NCI-H2029 treated with DMSO at 0.1 percent for 48 hours (cell line): ENCODE measurements at places on chromosomes 13 and 19.

DNA sequence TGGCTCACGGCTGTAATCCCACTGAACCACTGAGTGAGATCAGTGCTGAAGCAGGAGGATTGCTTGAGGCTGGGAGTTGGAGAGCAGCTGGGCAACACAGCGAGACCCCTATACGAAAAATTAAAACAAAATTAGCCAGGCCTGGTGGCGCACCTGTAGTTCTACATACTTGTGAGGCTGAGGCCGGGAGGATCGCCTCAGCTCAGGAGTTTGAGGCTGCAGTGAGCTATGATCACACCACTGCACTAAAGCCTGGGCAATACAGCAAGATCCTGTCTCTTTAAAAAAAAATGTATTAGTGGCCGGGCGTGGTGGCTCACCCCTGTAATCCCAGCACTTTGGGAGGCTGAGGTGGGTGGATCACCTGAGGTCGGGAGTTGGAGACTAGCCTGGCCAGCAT, 6.3 kb upstream of the SELENOV start:
- no peak for DNase-seq

DNA sequence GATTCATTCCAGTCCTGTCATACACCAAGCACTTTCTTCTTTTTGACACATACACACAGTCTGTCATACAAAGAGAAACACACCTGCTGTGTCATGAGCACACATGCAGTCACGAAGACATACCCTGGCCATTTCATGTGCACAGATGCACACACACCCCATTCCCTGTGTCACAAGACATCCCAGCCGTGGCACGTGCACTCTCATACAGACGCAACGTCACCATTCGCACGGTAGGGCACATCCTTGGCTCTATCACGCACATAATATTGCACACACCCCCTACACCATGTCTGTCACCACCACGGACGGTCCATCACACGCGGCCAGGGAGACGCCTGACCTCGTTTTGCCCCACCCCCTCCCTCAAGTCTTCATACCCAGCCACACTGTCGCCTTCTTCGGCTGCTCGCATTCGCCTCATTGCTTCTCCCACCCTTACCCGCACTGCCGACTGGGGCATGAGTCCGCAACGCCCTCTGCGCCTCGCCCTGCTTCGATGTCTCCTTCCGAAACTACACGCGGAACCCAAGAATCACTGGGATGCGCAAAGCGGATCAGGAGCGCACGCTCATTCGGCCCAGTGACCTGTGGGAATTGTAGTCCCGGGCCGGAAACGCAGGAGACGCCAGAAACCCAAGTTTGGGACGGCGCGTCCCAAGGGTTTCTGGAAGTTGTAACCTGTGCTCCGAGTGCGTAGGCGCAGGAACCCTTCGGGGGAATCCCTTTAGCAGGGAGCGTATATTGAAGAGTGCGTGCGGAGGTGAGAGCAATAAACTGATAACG, 6.8 kb upstream of the ZNF283 start:
- no peak for DNase-seq

DNA sequence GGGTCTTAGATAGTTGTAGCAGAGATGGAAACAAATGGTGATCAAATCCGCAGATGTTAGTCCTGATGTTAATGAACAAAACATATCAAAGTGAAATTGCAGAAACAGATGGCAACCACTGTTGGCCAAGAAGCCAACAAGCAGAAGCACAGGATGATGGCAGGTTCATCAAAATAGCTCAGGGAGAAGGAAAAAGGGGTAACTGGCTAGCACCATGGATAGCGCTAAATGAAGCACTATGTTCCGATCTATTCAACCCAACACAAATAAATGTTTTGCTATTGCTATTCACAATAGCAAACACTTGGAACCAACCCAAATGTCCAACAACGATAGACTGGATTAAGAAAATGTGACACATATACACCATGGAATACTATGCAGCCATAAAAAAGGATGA, 413.7 kb downstream of the FGF14 start:
- DNase-seq: no peak

DNA sequence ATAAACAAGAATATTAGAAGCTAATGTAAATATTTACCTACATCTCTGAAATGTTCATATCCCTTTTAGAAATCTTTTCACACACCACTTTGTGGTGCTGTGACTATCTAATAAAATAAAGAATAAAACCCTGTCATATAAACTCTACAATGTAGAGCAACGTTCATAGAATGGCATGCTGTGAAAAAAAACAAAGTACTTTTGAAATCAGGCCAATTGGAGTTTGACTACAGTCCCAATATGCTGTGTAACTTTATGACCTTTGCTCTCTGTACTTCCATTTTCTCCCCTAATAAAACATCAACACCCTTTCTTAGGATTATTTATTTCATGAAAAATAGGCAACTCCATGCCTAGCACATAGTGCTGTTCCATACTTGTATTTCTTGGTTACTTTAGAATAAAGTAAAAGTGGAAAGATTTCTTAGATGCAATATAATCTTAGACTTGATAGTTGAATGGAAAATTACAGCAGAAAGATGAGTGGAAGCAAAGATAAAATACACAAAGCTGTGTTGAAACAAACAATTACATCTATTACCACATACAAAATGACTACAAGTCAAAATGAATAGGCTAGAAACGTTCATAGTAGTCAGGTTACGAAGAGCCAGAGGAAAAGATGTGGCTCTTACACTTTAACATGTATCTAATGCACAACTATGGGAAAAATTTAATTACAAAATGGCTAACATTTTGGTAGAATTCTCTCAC, 613.2 kb upstream of the SLITRK5 start:
- DNase-seq: no peak

- DNase-seq: no peak
Observed at GRCh38 chr19:28519218-28519779, 693.7 kb downstream of the UQCRFS1 start.

DNA sequence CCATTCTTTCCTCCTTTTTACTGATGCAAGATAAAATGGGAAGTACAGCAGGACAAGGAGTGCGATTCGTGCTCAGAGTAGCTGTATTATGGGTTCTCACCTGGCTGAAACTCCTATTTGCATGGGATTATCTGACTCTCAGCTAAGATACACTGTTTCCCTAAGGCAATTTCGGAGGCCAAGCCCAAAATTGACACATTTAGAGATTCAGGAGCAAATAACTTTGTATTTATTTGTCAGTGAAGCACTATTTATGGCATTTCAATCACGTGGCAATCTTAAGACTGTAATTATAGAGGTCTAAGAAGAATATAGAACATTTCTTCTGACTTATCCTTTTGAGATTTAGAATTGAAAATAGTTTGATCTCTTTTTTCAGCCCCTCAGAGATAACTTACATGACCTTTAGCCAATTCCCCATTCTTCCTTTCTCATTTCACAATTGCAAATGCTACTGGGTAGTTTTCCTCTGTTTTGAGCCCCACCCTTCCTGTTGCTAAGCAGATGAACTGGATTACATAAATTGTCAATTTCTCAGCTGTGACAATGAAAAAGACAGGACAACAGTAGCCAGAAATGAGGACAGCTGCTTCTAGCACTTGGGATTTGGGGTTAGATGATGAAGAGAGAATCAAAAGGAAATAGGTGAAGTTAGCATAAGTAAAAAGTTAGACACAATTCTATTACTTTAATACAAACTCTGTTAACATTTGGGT, 122.7 kb upstream of the FRY start:
- DNase-seq: no peak

DNA sequence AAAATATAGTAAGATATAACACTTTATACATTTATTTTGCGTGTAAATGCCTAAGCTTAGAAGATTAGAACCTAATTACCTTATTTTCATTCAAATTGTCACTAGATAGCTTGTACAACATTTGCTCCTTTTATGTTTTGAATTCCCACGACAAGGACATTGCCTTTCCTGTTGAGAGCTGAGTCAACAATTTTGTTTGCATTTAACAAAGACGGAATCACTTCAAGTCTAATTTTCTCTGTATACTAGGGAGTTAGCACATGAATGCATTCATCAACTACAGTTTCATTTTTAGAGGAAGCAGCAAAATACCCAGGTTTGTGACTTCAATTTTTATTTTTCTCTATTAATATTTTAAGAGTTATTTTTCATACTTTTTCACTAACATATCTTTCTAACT, 48.7 kb upstream of the PCCA start:
- DNase-seq: peak; percentile 26

DNA sequence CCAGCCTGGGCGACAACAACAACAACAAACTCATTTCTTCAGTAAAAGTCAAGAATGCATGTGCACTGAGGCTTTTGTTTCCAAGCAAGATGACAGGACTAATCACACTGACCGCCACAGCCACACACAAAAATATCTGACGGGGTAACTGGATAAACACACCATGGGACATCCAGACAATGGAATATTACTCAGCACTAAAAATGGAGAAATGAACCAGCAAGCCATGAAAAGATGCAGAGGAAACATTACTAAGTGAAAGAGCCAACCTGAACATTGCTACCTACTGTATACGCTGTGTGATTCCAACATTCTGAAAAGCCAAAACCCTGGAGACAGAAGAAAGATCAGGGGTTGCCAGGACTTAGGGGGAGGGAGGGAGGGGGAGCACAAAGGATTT, 36.7 kb downstream of the FAAP24 start:
- DNase-seq: no peak

DNA sequence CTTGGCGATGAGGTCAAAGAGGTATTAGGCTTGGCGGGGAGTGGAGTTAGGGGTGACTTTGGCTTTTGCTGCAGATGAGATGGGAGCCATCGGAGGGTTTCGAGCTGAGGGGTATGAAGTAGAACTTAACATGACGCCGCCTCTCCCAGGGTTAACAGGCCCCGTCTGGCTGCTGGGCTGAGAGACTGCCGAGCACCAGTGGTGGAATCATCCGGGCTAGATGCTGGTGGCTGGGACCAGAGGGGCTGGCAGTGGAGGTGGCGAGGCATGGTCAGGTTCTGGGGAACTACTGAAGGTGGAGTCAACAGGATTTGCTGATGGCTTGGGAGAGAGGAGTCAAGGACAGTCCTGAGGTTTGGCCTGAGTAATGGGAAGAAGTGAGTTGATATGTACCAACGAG, 4.9 kb downstream of the RFX2 start:
- DNase-seq: no peak

DNA sequence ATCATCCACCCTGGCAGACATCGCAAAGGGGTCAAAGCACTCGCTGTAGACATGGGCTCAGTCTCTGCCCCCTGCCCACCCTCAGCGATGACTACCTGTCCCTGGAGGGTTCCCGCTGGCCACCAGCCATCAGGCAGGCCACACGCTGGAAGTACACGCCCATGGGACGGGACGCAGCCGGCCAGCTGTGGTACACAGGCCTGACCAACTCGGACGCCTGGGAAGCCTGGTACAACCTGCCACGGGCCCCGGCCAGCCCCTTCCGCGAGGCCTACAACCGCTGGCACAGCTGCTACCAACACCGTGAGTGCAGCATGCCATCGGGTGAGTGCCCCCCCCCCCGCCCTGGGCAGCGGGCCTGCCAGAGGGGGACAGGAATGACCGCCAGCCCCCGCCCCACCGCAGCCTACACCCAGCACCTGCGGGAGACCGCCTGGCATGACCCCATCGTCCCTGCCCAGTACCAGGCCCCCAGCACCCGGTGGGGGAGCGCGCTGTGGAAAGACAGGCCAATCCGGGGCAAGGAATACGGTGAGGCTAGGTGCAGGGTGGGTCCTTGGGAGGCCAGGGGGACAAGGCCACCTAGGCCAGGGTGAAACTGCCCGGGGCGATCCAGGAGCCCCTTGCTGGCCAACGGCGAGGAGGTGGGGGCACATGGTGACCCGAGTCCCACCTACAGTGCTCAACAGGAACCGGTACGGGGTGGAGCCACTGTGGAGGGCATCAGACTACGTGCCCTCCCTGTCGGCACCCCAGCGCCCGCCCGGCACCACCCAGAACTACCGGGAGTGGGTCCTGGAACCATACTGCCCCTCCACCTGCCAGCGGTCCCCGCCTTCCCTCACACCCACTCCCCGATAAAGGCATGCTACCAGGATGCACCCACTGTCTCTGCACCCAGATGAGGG, 4.4 kb downstream of the TEKTIP1 start:
- no peak for DNase-seq

DNA sequence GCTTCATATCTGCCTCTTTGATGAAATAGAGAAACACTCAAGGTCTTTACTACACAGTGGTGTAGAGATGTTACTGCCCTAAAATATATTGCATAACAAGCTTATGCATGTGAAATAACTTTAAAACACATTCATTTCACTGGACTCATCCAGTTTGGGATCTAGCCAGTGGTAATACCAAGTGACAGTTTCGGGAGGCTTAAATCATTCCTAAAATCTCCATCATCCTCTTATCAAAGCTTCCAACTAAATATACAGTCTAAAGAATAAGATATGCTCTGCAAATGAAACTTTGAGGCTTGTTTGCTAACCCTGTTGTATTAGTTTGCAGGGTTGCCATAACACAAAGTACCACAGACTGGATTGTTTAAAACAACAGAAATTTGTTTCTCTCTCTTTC, 52.8 kb downstream of the THSD1 start:
- no peak for DNase-seq

- DNase-seq: no peak
Observed at GRCh38 chr19:44723299-44723951, 24.5 kb downstream of the CEACAM16 start.

DNA sequence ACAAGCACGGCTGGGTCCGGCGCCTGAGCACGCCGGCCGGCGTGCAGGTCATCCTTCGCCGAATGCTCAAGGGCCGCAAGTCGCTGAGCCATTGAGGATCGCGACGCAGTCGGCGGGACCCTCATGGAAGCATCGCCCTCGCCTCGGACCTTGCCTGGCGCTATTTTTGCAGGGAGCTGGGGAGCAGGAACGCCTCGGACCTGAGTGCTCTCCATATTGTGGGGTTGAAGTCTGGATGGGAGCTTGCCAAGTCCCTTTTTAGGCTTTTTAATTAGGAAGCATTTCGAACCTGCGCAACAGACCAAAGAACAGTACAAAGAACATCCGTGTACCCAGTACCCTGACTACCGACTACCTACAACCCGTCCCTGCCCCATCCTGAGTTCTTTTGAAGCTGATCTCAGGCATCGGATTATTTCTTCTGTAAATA, 628 bp downstream of the MRPL34 start:
- DNase-seq: peak; percentile 9

- DNase-seq: no peak
Observed at GRCh38 chr13:25963674-25964073, 88.1 kb downstream of the SHISA2 start.

DNA sequence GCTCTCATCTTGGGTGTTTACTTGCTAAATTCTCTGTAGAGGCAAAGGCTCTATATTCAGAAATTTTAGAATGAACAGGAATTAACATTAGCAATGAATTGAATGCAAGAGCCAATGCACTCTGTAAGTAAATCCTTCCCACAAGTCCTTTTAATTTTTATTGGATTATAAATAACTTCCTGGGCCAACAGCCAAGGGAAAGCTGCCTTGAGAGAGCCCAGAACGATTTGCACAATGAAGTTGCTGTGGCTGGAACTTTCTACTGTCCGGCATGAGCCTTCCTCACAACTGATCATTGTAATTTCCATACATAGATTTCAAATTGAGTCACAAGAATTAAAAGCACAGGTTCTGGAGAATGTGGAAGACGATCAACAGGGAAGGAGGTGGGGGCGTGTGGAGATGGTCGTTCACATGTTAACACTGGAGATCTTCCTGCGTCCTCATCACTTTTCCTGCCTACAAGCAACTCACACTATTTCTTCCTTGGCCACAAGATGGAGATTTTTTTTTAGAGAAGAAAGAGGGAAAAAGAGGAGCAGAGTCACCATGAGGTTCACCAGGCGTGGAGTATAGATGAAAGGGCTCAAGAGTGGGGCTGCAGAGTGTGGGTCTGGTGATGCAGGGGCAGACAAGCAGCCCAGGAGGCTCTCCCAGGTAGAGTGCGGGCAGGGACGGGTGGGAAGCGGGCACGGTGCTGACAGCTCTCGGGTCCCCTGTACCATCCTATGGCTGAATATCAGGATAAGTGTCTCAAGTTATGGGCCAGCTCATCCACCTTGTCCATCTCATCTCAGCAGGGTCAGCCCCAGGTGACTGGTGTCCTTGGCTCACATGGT, 110.7 kb downstream of the SOX1 start:
- DNase-seq: no peak
